ENCODE measurements at places on chromosomes 3 and 15.

DNA sequence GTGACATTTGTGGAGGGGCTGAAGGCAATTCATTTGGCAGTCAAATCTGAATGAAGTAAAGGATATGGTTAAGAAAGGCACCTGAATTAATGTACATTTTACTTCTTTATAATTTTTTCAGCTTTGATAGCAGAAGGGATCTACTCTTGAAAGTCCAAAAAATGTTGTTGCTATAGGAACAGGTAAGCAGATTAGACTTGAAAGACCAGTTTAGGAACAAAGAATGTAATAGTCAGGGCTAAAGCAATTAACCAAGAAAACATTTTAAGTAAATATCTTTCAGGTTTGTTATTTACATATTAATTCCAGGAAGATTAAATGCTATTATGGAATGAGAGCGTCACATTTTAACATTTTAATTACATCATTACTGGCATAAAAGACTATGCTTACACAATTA lies 1.1 kb downstream of the ATP13A4 start:
- no peak for DNase-seq

GRCh38 chr3:50971487-50971924 lies 296.8 kb downstream of the DOCK3 start:
- DNase-seq, result no peak

GRCh38 chr3:126684218-126684751 lies 19.8 kb upstream of the CHCHD6 start:
- DNase-seq, result no peak

- no peak for DNase-seq
Observed at GRCh38 chr15:91769894-91770293, 83.6 kb upstream of the SLCO3A1 start.

- DNase-seq, result no peak
Observed at GRCh38 chr15:36426691-36427090, 152.7 kb upstream of the CDIN1 start.

DNA sequence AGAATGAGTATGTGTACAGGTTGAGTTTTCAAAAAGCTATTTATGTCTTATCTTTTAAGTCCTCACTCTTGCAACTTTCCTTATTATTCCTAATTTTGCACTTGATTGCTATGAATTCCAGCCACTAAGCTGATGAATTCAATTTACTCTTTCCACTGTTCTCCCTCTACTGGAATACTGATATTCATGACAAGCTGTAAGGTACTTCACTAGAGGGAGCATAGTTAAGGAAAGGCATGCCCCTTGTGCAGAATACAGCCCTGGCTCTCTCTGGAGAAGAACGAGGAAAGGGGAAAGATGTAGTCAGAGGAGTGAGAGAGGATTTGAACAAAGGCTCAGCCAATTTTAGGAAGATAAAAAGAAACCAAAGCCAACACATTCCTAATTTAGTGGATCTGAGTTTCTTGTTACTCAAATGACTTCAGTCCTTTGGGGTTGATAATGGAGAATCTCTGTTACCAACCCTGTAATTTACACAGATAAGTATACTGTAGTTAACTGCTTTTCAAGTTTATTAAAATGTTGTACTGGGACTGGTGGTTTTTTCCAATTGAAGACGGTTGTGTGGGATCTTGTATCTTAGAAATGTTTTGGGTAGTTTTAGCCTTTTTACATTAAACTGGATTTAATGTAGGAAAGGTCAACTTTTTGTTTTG lies 4.0 kb downstream of the SCAANT1 start:
- no peak for DNase-seq

- DNase-seq, result no peak
Observed at GRCh38 chr3:195475614-195476013, 32.8 kb upstream of the ACAP2 start.

DNA sequence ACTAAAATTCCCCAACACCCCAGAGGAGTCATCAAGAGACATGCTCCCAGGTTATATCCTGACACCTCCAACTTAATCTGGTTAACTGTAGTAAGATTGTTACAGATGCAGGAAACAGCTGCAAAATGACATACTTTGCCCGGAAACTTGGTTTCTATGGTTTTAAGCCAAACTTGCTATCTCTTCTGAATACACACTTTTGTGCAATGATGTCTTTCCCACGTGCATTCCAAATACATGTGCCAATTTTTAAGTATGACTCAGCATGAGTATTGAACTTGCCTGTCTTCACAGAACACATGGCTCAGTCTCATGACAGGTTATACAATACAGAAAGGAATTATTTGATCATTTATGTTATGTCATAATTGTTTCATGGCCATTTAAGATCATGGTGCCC lies 207.0 kb upstream of the DCBLD2 start:
- DNase-seq, result no peak

GRCh38 chr3:43238801-43239200 lies 47.5 kb upstream of the SNRK start:
- no peak for DNase-seq

Data from sigmoid colon (tissue), 7 donors.